ENCODE measurements at places on chromosomes 11 and 22.

DNA sequence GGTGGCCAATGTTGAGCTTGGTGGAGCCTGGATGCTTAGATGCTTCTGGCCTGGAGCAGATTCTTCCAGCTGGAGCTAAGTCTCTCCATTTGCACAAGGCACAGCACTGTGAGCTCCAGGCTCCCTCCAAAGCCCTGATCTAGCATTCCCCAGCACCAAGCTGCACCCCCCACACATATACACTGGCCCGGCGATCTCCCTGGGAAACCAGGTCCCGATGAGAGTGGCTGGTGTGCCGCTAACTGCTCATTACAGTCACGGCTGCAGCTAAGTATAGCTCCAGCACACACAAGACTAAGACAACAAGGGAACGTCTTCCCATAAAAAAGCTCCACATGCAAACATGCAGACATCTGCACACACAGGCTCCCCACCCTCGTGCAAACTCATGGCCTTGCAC, 17.6 kb downstream of the KCNC1 start:
- DNase-seq: no peak

DNA sequence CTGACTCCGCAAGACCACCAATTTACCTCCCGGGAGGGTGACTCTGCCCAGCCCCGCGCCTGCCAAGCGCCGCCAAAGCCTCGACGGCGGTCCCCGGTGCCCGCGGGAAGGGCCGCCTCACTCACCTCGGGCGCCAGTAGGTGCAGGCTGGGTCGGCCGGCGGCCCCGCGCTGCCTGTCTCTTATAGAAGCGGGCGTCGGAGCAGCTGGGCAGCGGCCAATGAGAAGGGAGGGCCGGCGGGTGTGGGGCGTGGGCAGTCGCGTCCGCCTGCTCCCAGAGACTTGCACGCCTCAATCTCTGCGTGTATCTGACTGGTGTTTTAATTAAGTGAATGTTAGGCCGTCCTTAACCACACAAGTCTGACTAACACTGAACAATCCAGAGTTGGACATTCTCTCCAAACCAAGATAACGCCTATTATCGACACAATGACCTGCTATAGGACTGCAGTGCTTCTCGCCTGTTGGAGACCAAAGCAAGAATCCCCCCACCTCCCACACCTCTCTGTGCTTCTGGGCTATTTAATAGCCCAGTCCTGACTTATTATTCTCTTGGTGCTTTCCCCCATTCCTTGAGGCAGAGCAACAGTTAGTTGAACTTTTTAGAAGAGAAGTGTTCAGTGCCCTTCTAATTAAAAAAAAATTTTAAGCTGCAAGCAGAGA, at the start of gene TPH1:
Gene TPH1, minus strand, starts transcription at position 154 of the 662 bp plus-strand sequence. CDS start 5,507 bp downstream, outside the sequence.
- DNase-seq: no peak

- DNase-seq: no peak
These were observed 105.9 kb downstream of the NXPE2 start for GRCh38 chr11:114784216-114784615.

DNA sequence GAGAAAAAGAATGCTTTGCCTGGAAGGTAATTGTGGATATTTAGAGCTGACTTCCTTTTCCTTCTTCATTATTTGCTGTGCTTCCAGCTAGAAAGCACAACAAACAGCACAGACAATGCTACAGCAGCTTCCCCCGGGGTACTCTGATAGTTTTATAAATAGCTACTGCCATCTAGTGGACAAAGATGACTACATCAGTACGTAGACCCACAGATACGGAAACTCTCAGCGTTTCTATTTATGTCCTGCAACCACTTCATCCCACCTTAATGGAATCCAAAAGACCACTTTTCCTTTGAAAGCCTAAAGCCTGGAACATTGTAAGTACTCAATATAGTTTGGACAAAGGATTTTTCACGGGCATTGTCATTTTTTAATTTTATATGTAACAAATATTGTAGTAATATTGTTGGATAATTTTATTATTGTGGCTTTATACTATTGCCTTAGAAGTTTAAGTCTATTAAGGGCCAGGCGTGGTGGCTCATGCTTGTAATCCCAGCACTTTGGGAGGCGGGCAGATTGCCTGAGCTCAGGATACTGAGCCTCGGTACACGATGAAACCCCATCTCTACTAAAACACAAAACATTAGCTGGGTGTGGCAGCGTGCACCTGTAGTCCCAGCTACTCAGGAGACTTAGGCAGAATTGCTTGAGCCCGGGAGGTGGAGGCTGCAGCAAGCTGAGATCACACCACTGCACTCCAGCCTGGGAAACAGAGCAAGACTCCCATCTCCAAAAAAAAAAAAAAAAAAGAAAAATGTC, 7.5 kb downstream of the HSPA8 start:
- peak; percentile 51 for DNase-seq

DNA sequence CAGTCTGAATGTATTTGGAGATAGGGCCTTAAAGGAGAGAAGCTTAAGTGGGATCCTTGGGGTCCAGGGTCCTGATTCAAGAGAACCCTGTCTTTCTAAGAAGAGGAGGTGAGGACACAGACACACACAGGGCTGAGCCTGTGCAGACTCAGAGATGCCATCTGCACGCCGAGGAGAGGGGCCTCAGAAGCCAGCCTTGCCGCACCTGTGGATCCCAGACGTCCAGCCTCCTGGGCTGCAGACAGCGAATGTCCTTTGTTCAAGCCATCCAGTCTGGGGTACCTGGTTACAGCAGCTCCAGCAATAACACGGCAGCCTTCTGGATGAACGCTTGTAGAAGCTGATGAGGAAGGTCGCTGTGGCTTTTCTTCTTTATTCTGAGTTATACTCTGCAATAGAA, 1086.1 kb downstream of the BRD1 start:
- DNase-seq: no peak

DNA sequence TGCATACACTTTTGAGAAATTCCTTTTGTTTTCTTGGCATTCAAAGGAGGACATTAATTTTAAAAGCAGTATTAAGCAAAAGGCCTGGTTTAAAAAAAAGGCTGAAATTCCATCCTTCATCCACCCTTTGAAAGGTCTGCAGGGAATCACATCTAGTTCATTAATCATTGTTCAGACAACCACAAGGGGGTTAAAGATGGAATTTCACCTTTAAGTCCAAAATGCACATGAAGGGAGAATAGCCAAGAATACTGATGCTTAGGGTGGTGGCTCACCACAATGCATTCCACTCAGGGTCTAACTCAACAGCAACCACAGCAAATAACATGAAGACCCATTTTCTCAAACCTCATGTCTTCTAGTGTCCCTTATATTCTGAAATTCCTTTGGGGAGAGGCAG, 256.9 kb downstream of the CADM1 start:
- DNase-seq: no peak

DNA sequence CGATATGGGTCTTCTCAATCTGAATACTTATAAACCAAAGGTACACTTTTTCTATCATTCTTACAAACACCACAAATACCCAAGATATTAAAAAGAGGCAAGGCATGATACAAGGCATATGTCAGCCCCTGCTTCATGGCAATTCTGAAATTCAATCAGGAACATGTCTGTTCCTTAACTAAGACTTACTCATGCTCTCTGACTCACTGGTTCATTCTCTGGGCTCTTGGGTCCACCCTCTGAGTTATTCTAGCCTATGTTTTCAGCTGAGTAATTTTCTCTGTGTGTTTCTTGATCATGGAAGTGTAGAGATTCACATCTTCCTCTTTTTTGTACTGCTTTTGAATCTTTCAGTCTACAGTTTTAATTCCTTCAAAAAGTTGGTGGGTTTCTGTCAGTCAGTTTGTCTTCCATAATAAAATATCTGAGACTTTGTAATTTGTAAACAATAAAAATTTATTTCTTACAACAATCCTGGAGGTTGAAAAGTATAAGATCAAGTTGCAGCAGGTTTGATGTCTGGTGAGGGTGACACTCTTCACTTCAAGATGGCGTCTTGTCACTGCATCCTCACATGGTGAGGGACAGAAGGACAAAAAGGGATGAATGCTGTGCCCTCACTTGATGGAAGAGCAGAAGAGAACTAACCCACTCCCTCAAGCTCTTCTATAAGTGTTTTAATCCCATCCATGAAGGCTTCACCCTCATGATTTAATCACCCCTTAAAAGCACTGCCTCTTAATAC, 211.7 kb downstream of the FAM76B start:
- peak; percentile 18 for DNase-seq

DNA sequence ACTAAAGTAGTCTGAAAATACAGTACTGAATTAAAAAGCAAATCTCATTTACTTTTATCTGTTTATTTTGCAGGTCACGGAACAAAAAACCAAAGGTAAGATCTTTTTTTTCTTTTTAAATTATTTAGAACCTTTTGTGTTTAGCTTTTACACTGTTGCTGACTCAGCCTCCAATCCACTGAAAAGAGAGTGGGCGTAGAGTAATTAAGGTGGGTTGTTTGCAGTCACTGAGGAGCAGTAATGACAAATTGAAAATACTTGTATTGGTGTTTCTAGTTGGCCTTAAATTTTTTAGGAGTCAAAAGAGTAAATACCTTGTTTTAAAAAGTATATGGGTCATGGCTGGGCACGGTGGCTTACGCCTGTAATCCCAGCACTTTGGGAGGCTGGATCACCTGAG, 73.4 kb downstream of the TNRC6B start:
- no peak for DNase-seq

DNA sequence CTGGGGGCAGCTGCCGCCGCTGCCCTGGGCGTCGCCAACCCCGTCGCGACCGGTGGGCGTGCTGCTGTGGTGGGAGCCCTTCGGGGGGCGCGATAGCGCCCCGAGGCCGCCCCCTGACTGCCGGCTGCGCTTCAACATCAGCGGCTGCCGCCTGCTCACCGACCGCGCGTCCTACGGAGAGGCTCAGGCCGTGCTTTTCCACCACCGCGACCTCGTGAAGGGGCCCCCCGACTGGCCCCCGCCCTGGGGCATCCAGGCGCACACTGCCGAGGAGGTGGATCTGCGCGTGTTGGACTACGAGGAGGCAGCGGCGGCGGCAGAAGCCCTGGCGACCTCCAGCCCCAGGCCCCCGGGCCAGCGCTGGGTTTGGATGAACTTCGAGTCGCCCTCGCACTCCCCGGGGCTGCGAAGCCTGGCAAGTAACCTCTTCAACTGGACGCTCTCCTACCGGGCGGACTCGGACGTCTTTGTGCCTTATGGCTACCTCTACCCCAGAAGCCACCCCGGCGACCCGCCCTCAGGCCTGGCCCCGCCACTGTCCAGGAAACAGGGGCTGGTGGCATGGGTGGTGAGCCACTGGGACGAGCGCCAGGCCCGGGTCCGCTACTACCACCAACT, 1.0 kb downstream of the FUT4 start:
- DNase-seq: no peak

DNA sequence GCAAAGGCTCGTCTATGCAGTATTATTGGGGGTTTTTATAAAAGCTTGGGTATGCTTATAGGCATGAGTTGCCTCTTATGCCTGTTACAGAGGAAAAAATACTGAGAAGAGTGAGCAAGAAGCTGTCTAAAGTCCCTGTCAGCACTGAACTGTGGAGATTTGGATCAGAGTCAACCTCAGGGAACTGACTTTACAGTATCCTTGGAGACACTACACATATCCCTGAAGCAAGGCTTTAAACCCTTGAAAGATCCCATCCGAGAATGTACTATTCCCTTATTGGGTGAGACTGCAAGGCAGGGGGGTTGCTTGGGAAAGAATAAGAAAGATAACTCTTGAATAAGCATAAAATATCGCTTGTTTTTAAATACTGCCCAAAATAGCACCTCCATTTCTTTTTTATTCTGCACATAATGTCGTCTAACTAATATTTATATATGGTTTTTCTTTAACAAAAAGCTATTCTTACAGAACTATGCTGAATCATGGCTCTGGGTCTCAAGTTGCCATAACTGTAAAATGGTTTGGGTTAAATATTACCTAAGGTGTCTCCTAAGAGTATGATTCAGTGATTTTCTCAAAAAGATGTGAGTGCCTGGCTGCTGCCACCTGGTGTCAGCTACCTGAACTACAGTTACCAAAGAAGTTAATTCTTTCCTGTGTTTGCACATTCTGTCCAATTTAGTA, 1062.8 kb downstream of the DLG2 start:
- peak; percentile 11 for DNase-seq

DNA sequence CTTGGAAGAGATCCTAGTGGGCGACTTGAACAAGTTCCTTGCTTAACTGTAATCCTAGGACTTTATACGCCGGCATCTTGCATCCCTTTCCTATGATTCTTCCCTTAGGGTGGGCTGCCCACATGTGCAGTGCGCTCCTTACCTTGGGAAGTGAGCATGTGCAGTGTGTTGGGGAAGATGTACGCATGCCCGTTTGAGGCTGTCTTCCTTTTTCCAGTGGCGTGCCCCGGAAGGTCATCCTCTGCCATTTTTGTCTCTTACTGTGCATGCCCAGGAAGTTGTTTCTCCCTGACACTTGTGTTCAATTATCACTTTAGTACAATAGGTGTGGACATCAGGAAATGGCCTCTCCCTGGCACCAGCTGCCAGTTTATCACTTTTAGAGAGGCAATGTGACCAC, 936.5 kb downstream of the TBC1D22A start:
- no peak for DNase-seq

DNA sequence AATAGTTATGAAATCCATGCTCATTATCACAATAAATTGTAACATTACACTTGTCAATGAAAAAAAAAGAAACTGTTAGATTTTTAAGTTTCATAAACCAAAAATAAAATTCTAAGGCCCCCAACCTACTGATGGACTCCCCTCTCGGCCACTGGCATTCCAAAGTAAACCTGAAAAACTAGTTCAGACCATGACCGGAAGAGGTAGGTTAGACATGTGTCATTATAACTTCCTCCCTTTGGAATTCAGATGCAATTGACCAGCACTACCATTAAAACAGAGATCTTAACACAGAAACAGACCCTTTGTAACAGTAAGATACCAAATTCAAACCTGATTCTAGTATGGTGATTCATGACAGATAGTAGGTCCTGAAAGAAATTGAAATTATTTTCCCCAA, 12.9 kb downstream of the OR10A6 start:
- DNase-seq: no peak

DNA sequence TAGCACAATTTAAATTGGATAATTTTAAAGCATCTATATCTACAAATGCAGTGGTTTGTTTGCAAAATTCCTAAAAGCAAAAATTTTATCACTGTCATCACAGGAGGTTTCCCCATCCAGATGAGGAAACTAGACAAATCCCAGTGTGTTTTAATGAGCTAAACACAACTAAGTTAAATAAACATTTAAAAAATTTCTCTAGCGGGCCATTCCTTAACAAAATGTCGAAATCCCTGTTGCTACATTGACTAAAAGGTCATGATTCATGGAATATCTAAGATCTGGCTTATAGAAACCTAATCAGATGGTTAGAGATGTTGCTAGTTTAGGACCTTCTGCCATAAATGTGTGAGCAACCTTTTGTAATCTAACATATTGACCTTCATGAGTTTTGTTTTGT, 107.3 kb upstream of the BDNF start:
- DNase-seq: no peak

GRCh38 chr11:2445746-2446551, 1.1 kb downstream of the KCNQ1 start:
- DNase-seq: no peak

GRCh38 chr11:13076961-13077360, 67.8 kb downstream of the RASSF10 start:
- no peak for DNase-seq
